ENCODE measurements at places on chromosomes 3 and 15.

GRCh38 chr15:92715758-92716157 is 60.2 kb upstream of the FAM174B start:
- H3K36me3 ChIP-seq: no peaks in the 10 kb centered on the region
- DNase-seq: no peak

GRCh38 chr3:162019817-162020216 is 523.2 kb downstream of the OTOL1 start:
- no peak for DNase-seq
- H3K27me3 ChIP-seq: no peaks in the 10 kb centered on the region
- H3K4me1 ChIP-seq: no peaks in the 10 kb centered on the region
- no peak overlapping the region for H3K4me3 ChIP-seq
- no peak overlapping the region for H3K27ac ChIP-seq

DNA sequence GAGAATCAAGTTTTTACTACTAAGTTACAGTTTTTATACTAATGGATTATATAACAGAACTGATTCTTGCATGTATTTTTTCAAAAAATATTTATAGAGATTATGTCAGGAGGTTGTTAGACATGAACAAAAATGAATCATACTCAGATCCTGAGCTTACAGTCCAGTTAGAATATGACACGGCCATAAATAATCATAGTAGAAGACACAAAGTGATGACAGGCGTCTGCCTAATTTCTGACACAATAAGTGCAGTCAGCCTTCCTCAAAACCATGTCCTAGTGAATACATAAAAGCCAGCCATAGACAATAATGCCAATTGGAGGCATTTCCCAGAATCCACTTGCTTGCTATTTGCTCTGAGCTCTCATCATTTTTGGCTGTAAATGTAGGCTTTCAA is 81.7 kb upstream of the POU1F1 start:
- no peak overlapping the region for H3K27ac ChIP-seq
- no peaks in the 10 kb centered on the region for H3K27me3 ChIP-seq
- H3K36me3 ChIP-seq: no peaks in the 10 kb centered on the region
- no peak for DNase-seq
- H3K4me3 ChIP-seq: no peak overlapping the region
- no peaks in the 10 kb centered on the region for H3K4me1 ChIP-seq

DNA sequence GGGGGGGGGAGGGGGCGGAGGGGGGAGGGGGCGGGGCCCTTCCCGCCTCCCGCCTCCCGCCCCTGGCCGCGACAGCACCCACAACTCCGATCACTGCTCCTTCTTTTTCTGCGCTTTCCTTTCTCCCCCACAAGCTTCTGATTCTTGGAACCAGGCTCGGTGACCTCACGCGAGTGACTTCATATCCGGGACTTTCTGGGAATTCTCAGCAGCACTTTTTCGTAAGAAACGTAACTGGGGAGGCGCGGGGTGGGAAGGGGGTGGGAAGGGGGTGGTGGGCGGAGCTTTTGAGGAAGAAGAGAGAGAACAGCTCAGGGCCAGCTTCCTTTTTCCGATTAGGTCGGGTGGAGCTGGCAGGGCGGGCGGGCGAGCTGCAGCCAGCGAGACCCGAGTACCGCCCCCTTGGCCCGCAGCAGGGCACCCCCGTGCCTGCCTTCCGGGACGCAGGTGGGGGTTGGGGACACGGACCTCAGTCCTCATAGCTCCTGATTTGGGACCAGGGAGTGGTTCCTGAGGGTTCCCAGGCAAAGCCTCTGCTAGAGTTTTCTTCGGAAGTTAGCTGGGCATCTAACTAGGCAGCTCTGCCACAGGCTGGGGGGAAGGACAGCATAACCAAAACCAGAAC is 14.6 kb downstream of the XIRP1 start:
- DNase-seq: peak; percentile 85
- H3K36me3 ChIP-seq: no peaks in the 10 kb centered on the region
- peak overlapping the region; percentile 40 for H3K27ac ChIP-seq

DNA sequence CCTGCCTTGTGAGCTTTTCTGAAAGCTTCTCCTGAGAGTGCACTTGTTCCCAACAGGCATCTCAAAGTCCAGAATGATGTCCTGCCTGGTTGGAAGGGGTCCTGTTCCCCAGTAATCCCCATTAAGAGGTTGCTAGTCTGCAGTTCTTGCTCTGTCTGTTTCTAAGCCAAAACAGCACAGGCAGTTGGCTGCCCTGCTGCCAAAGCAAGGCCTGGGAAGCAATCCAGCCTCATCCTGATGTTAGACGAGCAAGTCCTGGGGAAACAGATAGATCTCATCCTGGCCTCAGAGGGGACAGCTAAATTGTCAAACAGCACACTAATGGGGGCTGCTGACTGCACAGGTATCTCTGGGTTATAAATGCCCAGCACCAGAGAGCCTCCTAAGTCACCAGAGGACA is 198.0 kb downstream of the EPHB1 start:
- H3K27me3 ChIP-seq: no peaks in the 10 kb centered on the region
- no peak overlapping the region for H3K4me3 ChIP-seq
- H3K27ac ChIP-seq: peak overlapping the region; percentile 2
- no peak for DNase-seq

DNA sequence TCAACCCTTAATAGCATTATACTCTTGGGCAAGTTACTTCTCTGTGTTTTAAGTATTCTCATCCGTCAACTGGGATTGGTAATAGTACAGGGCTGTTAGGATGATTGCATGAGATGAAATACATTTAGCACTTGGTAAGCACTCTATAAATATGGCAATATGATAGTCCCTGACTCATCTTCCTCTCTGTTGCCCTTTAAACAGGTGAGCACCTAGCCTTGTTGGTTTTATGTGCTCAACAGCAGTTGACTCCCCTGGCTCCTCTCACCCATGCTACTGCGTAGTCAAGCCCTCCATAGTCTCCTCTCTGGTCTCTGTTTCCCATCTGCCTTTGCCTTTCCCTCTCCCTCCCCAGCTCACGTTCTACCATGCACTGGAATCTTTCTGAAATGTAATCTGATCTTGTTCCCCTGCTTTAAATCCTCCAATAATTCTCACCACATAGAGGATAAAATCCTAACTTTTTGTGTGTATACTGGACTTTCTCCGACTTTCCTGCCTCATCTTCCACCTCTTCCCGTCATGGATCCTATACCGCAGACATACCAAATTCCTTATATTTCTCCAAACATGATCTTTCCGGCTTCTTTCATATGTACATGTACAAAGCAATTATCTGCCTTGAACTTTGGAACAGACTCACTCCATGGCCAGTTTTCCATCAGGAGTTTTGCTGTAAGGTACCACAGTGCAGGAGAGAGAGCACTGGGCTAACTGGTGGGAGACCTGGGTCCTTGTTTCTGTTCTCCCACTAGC is 42.3 kb downstream of the FSD2 start:
- H3K27ac ChIP-seq: no peak overlapping the region
- peaks cover 8% of the 10 kb centered on the region for H3K36me3 ChIP-seq
- no peaks in the 10 kb centered on the region for H3K27me3 ChIP-seq
- no peak overlapping the region for H3K4me3 ChIP-seq
- no peaks in the 10 kb centered on the region for H3K4me1 ChIP-seq

GRCh38 chr3:152519376-152519775 is 250.6 kb downstream of the MBNL1 start:
- no peaks in the 10 kb centered on the region for H3K36me3 ChIP-seq
- peaks cover 2% of the 10 kb centered on the region for H3K27me3 ChIP-seq
- H3K27ac ChIP-seq: no peak overlapping the region
- no peak for DNase-seq
- no peak overlapping the region for H3K4me3 ChIP-seq
- no peaks in the 10 kb centered on the region for H3K4me1 ChIP-seq

DNA sequence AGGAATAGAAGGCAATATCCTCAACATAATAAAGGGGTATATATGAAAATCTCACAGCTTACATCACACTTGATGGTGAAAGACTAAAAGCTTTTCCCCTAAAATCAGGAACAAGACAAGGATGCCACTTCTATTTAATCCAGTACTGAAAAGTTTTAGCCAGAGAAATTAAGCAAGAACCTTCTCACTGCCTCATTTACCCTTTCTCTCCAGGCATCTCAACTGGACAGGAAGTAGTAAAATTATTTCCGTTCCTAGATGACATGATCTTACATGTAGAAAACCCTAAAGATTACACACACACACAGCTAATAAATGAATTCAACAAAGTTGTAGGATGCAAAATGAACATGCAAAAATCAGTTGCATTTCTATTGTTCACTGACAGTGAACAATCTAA is 11.2 kb downstream of the SCAP start:
- H3K27ac ChIP-seq: no peak overlapping the region
- H3K4me1 ChIP-seq: no peaks in the 10 kb centered on the region
- peaks cover 8% of the 10 kb centered on the region for H3K36me3 ChIP-seq
- no peak for DNase-seq
- H3K4me3 ChIP-seq: no peak overlapping the region
- H3K27me3 ChIP-seq: no peaks in the 10 kb centered on the region

GRCh38 chr15:45669422-45669821 is 34.6 kb downstream of the SQOR start:
- no peak overlapping the region for H3K27ac ChIP-seq
- DNase-seq: no peak
- H3K27me3 ChIP-seq: no peaks in the 10 kb centered on the region
- no peaks in the 10 kb centered on the region for H3K36me3 ChIP-seq

DNA sequence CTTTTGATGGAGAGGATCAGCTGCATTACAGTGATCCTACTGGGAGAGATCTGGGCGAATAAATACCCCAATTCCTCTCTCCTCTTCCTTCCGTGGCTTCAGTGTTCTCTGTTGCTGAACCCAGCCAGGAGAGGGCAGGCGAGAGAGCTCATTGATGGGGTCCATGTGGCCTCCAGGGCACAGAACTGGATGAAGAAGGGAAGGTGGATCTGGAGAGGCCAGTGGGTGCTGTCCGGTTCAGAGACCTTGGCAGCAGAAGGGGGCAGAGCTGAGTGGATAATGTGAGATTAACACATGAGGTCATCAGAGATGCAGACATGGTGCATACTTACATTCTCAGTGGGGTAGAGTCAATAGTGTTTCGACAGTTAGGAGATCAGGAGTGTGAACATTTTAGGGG is 193.6 kb downstream of the CLSTN2 start:
- H3K27me3 ChIP-seq: peaks cover 5% of the 10 kb centered on the region
- H3K27ac ChIP-seq: no peak overlapping the region
- H3K4me1 ChIP-seq: no peaks in the 10 kb centered on the region
- no peaks in the 10 kb centered on the region for H3K36me3 ChIP-seq

DNA sequence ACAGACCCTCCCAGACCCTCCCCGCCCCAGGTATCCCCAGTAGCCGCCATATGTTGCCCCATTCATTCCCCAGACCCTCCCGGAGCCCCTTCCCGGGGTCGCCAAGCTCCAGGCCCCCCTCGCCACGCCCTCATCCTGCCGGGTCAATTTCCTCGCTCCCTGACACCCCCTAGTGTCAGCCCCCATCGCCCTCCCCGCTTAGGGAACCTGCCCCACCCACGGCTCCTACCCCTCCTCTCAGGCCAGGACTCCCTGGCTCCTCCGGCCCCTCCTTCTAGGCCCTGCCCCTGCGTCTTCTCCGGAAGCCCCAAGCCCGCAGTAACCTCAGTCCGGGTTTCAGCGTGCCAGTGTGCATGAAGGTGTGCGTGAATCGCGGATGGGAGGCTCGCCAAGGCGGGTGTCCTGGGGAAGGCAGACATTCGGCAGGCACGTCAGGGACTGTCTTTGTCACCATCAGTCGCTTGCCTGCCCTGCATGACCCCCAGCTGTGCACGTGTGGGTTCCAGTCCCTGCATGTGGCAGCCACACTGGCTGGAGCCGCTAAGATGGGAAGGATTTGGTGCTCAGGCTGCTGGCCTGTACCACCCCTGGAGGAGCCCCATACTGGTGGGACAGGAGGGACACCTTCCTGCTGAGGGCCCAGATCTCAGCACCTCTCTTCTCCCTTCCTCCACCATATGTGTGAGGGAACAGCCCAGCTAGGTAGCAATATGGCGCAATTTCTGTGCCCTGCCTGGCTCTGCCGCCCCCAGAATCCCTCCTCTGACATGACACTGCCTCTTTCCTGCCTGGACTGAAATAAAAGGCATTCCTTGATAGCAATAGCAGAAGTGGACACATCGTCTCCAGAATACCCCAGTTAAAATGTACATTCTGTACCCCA is 693 bp downstream of the DISP2 start:
- H3K27ac ChIP-seq: no peak overlapping the region
- H3K4me1 ChIP-seq: peaks cover 19% of the 10 kb centered on the region
- peak overlapping the region; percentile 76 for H3K4me3 ChIP-seq
- no peaks in the 10 kb centered on the region for H3K27me3 ChIP-seq
- no peaks in the 10 kb centered on the region for H3K36me3 ChIP-seq

DNA sequence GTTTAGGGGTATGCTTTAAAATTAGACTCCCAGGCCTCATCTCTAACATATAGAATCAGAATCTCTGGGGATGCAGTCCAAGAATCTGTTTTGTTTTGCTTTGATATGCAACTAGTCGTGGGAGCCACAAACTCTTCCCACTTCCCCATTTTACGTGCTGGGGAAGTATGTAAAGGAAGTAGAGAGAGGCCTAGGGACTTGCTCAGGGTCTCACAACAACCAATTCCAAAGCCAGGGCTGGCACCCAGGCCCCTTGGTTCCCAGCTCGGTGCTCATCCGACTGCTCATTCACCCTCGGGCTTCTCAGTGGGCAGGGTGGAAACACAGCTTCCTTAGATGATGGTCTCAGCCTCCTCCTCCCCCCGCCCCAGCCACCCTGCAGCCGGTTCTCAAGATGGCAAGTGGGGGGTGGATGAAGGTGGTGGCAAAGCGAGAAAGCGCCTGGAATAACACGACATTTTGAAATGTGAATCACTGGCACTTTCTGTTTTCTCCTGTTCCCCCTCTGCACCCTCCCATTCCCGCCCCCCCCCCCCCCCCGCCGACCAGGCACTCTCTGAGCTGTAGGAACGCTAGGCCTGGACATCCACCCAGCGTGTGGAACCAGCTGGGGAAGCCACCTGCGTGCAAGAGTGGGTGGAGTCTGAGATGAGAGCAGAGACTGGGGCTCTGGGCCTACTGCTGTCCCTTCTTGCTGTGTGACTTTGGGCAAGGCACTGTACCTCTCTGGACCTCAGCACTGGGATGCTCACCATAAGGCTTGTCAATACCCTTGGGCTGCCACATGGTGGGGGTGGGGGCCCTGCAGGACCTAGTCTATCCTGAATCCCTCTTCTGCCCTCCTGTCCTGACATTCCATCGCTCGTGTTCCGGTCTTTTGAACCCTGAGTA is 214.5 kb downstream of the RPLP1 start:
- no peak overlapping the region for H3K27ac ChIP-seq
- H3K4me1 ChIP-seq: no peaks in the 10 kb centered on the region
- H3K27me3 ChIP-seq: no peaks in the 10 kb centered on the region
- H3K36me3 ChIP-seq: no peaks in the 10 kb centered on the region
- DNase-seq: no peak
- no peak overlapping the region for H3K4me3 ChIP-seq

DNA sequence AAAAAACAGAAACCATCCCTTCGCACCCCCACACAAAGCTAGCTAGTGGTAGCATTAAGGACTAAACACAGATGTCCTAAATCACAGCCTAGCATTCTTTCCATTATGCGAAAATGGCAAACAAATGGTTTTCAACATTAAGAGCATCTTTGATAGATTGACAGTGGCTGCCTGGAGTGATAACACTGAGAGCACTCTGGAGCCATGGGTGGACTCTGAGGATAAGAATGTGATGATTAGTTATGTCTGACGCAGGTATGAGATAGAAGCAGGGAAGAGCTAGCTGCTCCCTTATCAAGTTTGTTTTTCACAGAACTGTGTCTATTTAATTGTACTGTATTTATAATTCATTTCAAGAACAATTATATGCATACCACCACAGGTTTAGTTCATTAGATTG is 142.9 kb downstream of the PDZRN3 start:
- H3K36me3 ChIP-seq: no peaks in the 10 kb centered on the region
- H3K27ac ChIP-seq: no peak overlapping the region
- H3K4me1 ChIP-seq: no peaks in the 10 kb centered on the region
- DNase-seq: no peak
- H3K4me3 ChIP-seq: no peak overlapping the region
- peaks cover 14% of the 10 kb centered on the region for H3K27me3 ChIP-seq

GRCh38 chr3:10552631-10552943 is 47.2 kb upstream of the ATP2B2 start:
- H3K4me1 ChIP-seq: peaks cover 40% of the 10 kb centered on the region
- peaks cover 6% of the 10 kb centered on the region for H3K27me3 ChIP-seq
- H3K4me3 ChIP-seq: peak overlapping the region; percentile 24
- H3K36me3 ChIP-seq: no peaks in the 10 kb centered on the region

Measured in DND-41 (cell line).